ENCODE measurements at places on chromosomes 7 and 10.

GRCh38 chr10:130411496-130412085 is 275.4 kb downstream of the GLRX3 start:
- H3K4me1 ChIP-seq = no peaks in the 10 kb centered on the region
- H3K36me3 ChIP-seq = no peaks in the 10 kb centered on the region
- no peak overlapping the region for H3K4me3 ChIP-seq

DNA sequence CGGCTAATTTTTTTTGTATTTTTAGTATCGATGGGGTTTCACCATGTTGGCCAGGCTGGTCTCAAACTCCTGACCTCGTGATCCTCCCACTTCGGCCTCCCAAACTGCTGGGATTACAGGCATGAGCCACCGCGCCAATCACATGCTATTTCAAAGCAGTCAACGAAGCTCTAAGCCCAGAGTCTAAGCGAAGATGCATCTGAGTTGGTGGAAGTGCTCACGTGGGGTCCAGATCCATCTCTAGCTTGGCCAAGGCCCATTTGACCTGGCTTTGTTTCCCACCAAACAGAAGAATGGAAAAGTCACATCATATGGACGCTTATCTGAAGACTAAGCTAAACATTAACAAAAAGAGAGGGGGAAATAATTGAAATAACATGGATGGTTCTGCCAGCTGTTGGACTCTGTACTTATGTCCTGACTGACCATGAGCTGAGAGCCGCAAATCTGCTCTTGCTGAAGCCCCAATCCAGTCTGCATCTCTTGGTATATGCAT is 3.8 kb upstream of the GTF2I start:
- no peaks in the 10 kb centered on the region for H3K4me1 ChIP-seq
- no peak for DNase-seq
- H3K27ac ChIP-seq = no peak overlapping the region

- no peaks in the 10 kb centered on the region for H3K36me3 ChIP-seq
- DNase-seq = no peak
- H3K27me3 ChIP-seq = peaks cover 15% of the 10 kb centered on the region
- H3K4me1 ChIP-seq = no peaks in the 10 kb centered on the region
Measured at GRCh38 chr10:129950676-129951075, 13.4 kb downstream of the EBF3 start.

- no peaks in the 10 kb centered on the region for H3K27me3 ChIP-seq
- no peak overlapping the region for H3K27ac ChIP-seq
- DNase-seq = no peak
Measured at GRCh38 chr10:82041018-82041417, 166.0 kb downstream of the NRG3 start.

- no peaks in the 10 kb centered on the region for H3K27me3 ChIP-seq
- no peaks in the 10 kb centered on the region for H3K36me3 ChIP-seq
- H3K4me3 ChIP-seq = peak overlapping the region; percentile 95
Measured at GRCh38 chr10:43409385-43410109, 561 bp upstream of the HNRNPF start.

- no peaks in the 10 kb centered on the region for H3K27me3 ChIP-seq
- no peak overlapping the region for H3K4me3 ChIP-seq
- no peaks in the 10 kb centered on the region for H3K4me1 ChIP-seq
- DNase-seq = no peak
- H3K27ac ChIP-seq = no peak overlapping the region
- H3K36me3 ChIP-seq = peaks cover 46% of the 10 kb centered on the region
Measured at GRCh38 chr10:248307-248706, 113.1 kb downstream of the ZMYND11 start.

GRCh38 chr10:71737834-71738197 is 18.2 kb upstream of the C10orf105 start:
- peaks cover 11% of the 10 kb centered on the region for H3K4me1 ChIP-seq
- DNase-seq = peak; percentile 38
- no peaks in the 10 kb centered on the region for H3K27me3 ChIP-seq

DNA sequence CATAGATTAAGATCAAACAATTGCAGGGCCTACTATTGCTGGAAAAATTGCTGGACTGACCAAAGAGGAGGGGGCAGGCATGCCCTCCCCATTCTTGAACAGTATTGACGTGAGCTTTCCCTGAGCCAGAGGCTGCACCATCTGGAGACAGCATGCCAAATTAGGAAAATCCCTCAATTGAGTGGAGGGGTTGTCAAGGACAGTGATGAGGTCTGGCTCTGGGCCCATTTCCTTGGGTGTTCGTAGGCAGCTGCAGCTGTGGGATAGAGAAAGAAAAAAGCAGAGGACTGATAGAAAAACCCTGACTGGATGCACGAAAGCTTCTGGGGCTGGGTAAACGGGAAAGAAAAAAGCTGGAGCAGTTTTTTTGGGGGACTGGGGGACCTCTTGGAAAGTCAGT is 22.8 kb upstream of the ORC5 start:
- peaks cover 5% of the 10 kb centered on the region for H3K27me3 ChIP-seq
- H3K4me1 ChIP-seq = no peaks in the 10 kb centered on the region
- no peak overlapping the region for H3K27ac ChIP-seq
- H3K4me3 ChIP-seq = no peak overlapping the region
- DNase-seq = no peak

GRCh38 chr7:85103357-85103756 is 83.5 kb downstream of the SEMA3D start:
- peak; percentile 53 for DNase-seq
- peak overlapping the region; percentile 34 for H3K27ac ChIP-seq
- no peaks in the 10 kb centered on the region for H3K36me3 ChIP-seq
- H3K27me3 ChIP-seq = no peaks in the 10 kb centered on the region

GRCh38 chr7:2140216-2141020 is 92.3 kb downstream of the MAD1L1 start:
- DNase-seq = peak; percentile 6
- H3K4me3 ChIP-seq = no peak overlapping the region
- no peaks in the 10 kb centered on the region for H3K36me3 ChIP-seq
- H3K27me3 ChIP-seq = no peaks in the 10 kb centered on the region
- no peaks in the 10 kb centered on the region for H3K4me1 ChIP-seq

- no peak overlapping the region for H3K4me3 ChIP-seq
- H3K27me3 ChIP-seq = no peaks in the 10 kb centered on the region
- H3K36me3 ChIP-seq = no peaks in the 10 kb centered on the region
- H3K27ac ChIP-seq = peak overlapping the region; percentile 28
- DNase-seq = peak; percentile 70
Measured at GRCh38 chr10:36336315-36336714, 694.2 kb upstream of the FZD8 start.

DNA sequence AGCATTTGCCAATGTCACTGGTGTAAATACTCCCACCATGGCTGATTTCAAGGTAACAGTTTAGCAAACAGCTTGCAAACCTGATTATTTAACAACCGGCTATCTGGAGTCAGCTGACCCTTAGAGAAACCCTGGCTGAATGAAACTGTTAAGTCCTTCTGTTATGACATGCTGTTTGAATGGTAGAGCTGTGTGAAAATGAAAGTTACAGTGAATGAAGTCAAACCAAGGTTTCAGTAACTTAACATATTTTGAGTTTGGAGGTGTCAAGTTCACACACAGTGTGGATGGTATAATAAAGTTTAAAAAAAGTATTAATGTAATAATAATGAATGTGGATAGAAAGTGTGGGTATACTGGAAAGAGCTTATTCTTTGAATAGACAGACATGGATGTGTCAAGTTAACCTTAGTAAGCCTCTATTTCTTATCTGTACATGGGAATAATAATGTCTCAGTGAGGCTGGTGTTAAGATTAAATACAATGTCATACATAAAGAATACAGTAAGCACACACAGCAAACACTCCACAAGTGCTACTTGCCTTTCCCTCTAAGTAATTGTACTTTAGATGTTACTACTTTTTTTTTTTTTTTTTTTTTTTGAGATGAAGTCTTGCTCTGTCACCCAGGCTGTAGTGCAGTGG is 150.4 kb downstream of the TAX1BP1 start:
- no peak for DNase-seq
- H3K4me1 ChIP-seq = no peaks in the 10 kb centered on the region
- peaks cover 14% of the 10 kb centered on the region for H3K36me3 ChIP-seq
- no peak overlapping the region for H3K27ac ChIP-seq
- H3K4me3 ChIP-seq = no peak overlapping the region

DNA sequence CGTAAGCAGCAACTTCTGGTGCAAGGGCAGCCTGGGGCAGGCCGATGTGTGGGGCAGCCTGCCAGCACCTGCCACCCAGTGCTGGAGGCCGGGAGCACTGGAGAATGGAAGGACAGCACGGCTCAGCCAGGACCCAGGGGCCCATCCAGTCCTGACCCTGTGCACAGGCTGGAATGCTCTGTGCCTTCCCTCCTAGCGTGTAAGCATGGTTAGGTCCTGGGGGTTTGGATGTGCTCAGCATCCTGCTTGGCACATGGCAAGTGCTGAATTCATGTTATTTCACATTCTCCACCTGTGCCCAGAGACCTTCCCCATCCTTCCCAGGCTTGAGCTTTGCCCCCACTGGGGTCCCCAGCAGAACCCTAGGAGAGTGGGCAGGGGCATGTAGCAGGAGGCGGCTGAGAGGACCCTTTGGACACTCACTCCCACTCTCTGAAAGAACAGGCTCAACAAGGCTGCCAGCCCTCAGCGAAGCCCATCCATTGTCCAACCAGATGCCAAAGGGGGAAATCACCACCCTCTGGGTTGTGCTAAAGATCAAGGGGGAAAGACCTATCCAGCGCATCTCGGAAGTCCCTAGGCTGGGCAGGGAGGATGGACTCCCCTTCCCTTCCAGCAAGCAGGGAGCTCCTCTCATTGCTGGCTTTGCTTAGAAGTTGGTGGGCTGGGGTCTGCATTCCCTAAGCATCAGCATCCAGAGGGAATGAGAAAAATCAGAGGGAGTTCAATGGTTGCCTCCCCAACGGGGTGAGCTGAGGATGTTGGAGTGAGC is 29.7 kb downstream of the ANXA8 start:
- H3K4me3 ChIP-seq = no peak overlapping the region
- no peaks in the 10 kb centered on the region for H3K36me3 ChIP-seq
- peaks cover 11% of the 10 kb centered on the region for H3K4me1 ChIP-seq
- H3K27ac ChIP-seq = no peak overlapping the region
- no peaks in the 10 kb centered on the region for H3K27me3 ChIP-seq

DNA sequence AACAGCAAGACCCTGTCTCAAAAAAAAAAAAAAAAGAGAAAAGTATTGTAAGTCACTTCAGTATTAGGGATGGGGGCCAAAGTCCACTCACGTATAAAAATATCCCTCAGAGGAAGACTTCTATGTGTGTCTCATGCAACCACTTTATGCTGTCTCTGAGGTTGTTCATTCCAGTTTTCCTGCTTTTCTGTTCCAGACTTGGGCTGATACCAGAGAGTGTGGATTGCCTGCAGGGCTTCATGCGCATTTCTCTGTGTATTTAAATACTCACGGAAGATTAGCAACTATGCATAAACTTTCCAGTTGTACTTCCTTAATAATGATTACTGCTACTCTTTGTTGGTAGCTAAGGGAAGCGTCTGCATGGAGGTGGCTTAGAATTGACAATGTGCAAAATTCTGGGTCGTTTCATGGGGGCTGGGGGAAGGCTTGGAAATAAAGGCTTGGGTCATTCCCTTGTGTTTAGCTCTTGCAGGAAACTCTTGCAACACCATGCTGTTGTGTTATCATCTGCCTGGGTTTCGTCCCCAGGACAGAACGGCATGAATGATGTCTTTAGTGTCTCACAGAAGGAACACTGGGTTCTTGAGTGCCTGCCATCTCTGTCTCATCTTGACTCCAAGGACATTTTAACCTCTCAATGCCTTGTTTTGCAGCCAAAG is 54.1 kb downstream of the KIAA1217 start:
- H3K27me3 ChIP-seq = no peaks in the 10 kb centered on the region
- H3K27ac ChIP-seq = no peak overlapping the region
- DNase-seq = no peak
- H3K4me3 ChIP-seq = no peak overlapping the region
- H3K4me1 ChIP-seq = no peaks in the 10 kb centered on the region

GRCh38 chr10:71263376-71263775 is 51.0 kb downstream of the UNC5B start:
- no peaks in the 10 kb centered on the region for H3K27me3 ChIP-seq
- H3K4me1 ChIP-seq = peaks cover 24% of the 10 kb centered on the region
- H3K4me3 ChIP-seq = no peak overlapping the region

- no peaks in the 10 kb centered on the region for H3K36me3 ChIP-seq
- peaks cover 23% of the 10 kb centered on the region for H3K4me1 ChIP-seq
- no peak overlapping the region for H3K4me3 ChIP-seq
Measured at GRCh38 chr10:44459671-44460070, 74.8 kb upstream of the CXCL12 start.

GRCh38 chr7:91405092-91405788 is 141.0 kb downstream of the FZD1 start:
- H3K4me3 ChIP-seq = no peak overlapping the region
- no peak overlapping the region for H3K27ac ChIP-seq
- no peaks in the 10 kb centered on the region for H3K36me3 ChIP-seq

- peaks cover 7% of the 10 kb centered on the region for H3K27me3 ChIP-seq
- H3K36me3 ChIP-seq = no peaks in the 10 kb centered on the region
- H3K4me1 ChIP-seq = no peaks in the 10 kb centered on the region
- DNase-seq = peak; percentile 61
Measured at GRCh38 chr7:117715784-117716445, 157.3 kb downstream of the CTTNBP2 start.

- no peak overlapping the region for H3K4me3 ChIP-seq
- H3K4me1 ChIP-seq = no peaks in the 10 kb centered on the region
- no peaks in the 10 kb centered on the region for H3K36me3 ChIP-seq
- no peak overlapping the region for H3K27ac ChIP-seq
- no peaks in the 10 kb centered on the region for H3K27me3 ChIP-seq
Measured at GRCh38 chr10:12597788-12598765, 248.7 kb downstream of the CAMK1D start.

DNA sequence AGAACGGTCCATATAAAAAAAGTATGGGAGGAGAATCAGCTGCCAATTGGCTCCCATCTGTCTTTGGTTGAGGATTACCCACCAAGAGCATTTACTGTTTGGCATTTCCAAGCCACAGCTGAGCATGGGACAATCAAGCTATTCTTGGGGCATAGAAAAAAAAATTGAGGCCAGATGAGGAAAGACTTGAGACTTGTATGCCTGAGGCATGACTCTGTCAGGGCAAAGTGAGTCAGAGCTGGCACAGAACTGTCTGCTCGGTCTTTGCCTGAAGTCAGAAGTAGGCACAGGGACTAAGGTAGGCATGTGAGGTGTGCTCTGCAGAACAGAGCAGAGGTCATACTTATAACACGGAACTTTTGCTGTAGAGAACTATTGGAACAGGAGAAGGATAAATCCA is 126.5 kb upstream of the CHRM2 start:
- no peaks in the 10 kb centered on the region for H3K4me1 ChIP-seq
- H3K27me3 ChIP-seq = peaks cover 8% of the 10 kb centered on the region
- H3K4me3 ChIP-seq = no peak overlapping the region
- peak; percentile 57 for DNase-seq
- no peak overlapping the region for H3K27ac ChIP-seq

Measured in GM23248 (cell line).